Left kidney (tissue), 8 donors: ENCODE measurements at places on chromosomes 16 and 17. TPM values are rescaled to one million over a fixed set of nuclear protein-coding genes. Genes with fewer than 3 reads are reported as not detected.
A peak's percentile ranks its signal among the peaks of the same experiment; 100 is the strongest.

DNA sequence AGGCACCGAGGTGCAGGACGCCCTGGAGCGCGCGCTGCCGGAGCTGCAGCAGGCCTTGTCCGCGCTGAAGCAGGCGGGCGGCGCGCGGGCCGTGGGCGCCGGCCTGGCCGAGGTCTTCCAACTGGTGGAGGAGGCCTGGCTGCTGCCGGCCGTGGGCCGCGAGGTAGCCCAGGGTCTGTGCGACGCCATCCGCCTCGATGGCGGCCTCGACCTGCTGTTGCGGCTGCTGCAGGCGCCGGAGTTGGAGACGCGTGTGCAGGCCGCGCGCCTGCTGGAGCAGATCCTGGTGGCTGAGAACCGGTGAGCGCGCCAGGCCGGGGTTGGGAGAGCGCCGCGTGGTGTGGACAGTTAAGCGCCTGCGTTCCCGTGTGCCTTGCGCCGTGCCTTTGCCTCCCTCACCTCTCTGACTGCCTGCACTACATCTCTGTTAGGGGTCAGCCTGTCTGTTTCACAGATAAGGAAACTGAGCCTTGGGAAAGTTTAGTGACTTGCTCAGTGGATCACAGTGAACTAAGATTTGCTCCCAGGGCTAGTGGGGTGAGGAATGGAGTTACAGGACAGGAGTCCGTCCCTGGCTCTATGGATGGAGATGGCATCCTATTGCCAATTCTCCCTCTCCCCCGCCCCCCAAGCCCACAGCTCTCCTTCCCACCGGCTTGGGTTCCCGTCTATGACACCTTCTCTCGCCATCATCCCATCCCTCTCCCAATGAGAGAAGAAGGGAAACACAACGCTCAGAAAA is 880 bp downstream of the SARM1 start:
- peak; percentile 3 for DNase-seq

GRCh38 chr17:72611172-72611571 is 481.3 kb downstream of the SLC39A11 start:
- DNase-seq, result no peak

The ATMIN gene
- polyA plus RNA-seq, result 54.0 TPM

DNA sequence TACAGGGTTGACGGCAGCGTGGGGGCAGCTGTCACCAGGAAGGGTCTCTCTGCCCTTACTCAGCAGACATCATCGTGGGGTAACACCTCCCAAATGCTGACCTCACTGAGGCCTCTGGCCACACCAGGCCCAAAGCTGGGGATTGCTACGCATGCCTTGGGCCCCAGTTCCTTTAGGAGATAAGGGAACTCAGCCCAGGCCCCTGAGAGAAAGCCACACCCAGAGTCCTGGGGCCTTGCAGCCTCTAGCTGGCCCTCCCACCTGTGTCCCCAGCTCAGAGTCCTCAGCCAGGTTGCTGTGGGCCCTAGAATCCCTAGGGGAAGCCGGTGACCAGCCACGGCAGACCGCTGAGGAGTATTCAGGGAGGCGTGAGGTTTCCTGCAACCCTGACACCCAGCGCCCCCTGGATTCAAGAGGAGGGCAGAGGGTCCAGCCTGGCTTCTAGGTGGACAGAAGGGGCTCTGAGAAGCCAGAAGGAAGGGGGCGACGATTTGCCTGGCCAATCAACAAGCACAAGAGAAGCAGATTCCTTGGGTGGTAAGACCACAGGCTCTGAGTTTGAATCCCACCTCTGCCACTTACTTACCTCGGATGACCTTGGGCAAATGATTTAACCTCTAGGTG is 10.3 kb upstream of the GINS2 start:
- DNase-seq, result no peak

The NPIPB6 gene
- 3.8 TPM for polyA plus RNA-seq

DNA sequence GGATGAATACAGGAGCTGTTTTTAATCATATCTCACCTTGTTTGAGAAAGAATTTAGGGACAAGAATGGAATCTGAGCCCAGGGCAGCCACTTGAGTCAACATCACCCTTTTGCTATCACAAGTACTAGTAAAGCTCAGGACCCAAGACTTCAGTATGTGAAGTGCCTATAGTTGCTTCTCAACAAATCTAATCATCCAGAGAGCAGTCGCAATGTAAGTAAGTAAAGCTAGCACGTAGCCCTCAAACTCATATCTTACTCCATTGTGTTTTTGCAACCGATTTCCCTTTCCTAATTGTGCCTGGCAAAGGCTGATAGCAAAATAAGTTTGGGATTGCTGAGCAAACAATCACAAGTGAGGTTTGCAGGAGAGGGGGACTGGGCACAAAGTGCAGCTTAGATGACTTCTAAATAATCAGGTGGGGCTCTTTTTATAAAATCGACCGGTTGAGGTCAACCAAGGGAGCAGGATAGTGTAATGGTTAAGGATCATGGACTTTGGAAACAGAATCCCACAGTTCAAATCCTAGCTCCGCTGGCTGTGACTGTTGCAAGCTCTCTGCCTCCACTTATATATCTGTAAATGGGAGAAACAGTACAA is 13.0 kb downstream of the TOB1 start:
- DNase-seq, result no peak

The KRT33B gene
- polyA plus RNA-seq, result not detected

DNA sequence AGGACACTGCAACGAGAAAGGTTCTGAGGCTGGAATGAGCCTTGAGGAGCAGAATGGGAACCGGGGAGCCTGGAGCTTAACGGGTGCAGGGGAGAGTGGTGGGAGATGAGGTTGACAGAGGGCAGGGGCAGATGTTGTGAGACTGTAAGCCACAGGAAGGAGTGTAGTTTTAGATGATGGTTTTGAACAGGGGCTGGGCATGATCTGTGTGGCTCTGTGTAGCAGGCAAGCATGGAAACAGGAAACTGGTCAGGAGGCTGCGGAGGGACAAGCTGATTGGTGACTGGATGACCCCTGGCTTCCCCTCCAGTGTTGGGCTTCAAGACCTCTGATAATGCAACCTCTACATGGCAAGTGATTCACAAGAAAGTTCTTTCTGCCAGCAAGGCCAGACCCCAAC is 1.4 kb upstream of the CNGB1 start:
- no peak for DNase-seq

The GFAP gene
- polyA plus RNA-seq, result 0.58 TPM

The RHBDL3 gene
- 1.5 TPM for polyA plus RNA-seq

The KRT9 gene
- not detected for polyA plus RNA-seq

- no peak for DNase-seq
Measured at GRCh38 chr17:81837641-81838040, 2.8 kb upstream of the PPP1R27 start.

DNA sequence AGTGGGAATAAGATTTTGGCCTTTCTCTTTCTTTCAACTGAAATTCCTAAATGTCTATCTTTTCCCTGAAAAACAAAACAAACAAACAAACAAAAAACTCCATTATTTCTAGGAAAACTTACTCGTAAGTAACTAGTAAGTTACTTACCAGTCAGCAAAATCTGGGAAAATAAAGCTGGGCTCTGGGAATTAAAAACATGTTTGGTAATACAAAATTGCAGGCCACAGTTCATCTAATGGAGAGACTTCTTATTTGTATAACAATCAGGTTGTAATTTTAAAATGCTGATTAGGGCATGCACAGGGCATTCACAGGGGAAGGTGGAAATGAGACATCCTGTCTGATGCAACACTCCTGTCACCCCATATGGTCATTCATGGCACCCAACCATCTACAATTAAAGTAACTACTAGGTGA is 3.8 kb upstream of the WIPI1 start:
- DNase-seq, result no peak

DNA sequence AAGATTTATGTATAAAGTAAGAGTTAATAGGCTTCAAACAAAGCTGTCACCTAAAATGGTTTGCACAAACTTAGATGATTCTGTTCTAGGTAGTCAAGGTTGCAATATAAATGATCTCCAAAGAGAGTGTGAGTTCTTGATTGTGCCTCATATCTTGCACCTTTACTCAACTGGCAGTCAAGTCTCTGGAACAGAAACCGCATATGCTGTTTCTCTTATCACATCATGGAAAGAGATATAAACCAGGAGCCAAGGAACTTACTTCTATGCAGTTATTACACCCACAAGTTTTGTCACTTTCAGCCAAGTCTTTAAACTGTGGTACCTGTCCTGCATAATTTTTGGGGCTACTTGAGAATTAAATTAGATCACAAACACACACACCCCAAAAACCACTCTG is 5.2 kb downstream of the SSH2 start:
- DNase-seq, result no peak

- no peak for DNase-seq
Measured at GRCh38 chr17:78257810-78258322, 26.4 kb downstream of the TMEM235 start.

- no peak for DNase-seq
Measured at GRCh38 chr16:19935694-19936093, 51.0 kb upstream of the GPRC5B start.

- no peak for DNase-seq
Measured at GRCh38 chr16:26334218-26335111, 642.7 kb downstream of the HS3ST4 start.

DNA sequence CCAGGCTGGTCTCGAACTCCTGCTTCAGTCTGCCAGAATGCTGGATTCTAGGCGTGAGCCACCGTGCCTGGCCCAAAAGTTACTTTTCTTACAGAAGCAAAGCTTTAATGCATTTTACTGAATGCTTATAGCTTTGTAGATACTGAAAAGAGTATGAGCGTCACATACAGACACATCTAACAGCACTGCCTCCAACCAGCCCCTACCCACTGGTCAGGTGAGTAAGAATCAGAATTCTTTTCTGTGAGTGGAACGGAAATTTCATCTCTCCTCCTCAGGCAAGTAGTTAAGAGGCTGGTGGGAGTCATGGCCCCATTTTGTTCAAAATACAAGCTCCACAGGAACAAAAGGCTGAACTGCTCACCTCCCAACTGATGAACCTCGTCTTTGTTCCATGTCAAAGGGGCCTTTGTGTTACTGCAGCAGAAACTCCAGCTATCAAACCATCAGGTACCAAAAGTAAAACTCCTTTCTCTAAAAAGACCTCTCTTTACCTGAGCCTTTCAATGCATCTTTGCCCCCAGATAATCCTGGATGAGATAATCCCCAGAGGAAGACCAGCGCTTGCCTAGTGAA is 92.4 kb upstream of the RPH3AL start:
- no peak for DNase-seq

The SNAI3 gene
- polyA plus RNA-seq, result 0.58 TPM

- no peak for DNase-seq
Measured at GRCh38 chr16:10090816-10091215, 91.4 kb downstream of the GRIN2A start.

The ARHGDIG gene
- polyA plus RNA-seq, result 3.6 TPM

- DNase-seq, result no peak
Measured at GRCh38 chr17:1168533-1169220, 11.1 kb downstream of the ABR start.

The NACA2 gene
- polyA plus RNA-seq, result 3.3 TPM

DNA sequence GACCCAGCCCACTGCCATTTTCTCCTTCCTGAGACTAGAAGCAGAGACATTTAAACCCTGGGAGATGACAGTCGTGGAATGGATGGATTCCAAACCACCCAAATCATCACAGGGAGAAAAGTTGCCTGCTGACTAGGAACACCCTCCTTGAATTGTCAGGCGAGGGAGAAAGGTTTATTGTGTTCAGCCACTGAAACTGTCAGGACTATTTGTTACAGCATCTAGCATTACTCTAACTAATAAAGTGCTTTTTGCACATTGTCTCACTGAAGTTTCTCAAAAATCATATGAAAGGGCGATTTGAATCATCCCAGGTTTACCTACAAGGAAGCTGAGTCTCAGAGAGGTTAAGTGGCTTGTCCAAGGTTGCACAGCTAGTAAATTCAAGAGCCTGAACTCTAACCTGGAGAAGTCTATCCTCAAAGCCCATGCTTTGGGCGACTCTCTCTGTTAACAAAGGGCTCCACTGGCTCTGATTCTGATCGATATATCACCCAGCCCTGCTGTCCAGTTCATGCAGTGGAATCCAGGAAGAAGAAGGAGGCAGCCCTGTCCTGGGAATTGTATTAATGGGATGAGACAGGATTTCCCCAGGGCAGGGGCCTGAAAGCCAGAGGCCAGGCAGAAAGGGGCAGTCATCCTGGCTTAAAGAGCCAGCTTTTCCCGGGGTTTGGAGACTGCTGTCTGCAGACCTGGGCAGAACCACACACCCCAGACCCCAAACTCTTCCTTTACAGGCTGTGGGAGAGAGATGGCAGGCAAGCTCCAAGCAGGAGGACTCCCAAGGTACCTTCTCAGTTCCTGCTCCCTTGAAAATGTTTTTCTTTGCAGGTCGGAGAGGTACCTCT is 37.5 kb downstream of the IRX3 start:
- no peak for DNase-seq

DNA sequence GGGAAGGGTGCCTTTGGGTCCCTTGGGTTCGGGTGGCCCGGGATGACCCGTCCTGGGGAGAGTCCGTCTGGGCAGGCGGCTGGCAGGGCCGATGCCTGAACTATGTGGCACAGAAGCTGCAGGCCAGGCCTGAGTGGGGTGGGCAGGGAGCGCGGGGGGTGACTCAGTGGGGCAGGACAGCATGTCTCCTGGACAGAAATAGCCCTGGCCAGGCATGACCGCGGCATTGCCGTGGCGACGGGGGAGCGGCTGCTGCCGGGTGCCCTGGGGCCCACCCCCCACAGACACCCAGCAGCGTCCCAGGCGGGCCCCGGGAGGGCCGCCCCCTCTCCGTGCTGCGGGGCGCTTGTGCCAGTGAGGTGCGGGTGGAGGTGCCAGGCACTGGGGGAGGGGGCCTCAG is 1.8 kb upstream of the C1QTNF8 start:
- no peak for DNase-seq

The OR4D1 gene
- polyA plus RNA-seq, result 0.10 TPM

DNA sequence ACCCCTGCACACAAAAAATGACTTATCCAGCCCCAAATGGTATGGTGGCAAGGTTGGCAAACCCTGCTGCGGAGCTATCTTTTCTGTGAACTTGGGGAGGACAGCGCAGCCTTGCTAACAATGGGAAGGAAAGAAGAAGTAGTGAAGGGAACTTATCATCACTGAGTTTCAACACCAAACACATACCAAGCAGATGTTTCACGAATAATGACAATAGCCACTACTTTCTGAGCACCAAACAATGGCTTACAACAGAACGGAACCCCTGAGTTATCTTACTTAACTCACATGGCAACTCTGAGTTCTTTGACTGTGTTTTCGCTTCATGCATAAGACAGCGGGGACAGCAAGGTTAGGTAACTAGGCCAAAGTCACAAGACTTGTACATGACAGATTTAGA is 148.9 kb downstream of the XYLT1 start:
- no peak for DNase-seq
